Activated CD4-positive, alpha-beta T cell treated with anti-CD3 and anti-CD28 coated beads, Interleukin-2, amount 50 U/mL, for 16 hours (primary cell): ENCODE measurements at places on chromosomes 7 and 10.

DNA sequence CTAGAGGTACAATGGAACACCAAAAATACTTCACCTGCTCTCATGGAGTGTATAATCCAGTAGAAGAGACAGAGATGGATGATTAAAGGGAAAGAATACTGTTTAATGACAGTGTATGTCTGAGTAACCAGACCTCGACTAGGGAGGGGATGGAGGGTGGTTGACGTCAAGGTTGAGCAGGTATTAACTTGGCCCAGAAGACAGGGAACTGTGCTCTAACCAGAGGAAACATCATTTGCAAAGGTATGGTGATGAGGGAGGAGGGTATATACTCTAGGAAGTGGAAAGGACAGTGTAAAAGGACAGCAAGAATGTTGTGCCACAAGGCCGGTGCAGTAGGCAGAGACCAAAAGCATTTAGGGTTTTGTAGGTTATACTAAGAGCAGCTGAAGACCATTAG lies 2.9 kb downstream of the MIOS start:
- no peak for DNase-seq

GRCh38 chr10:118729200-118729599 lies 25.6 kb downstream of the CACUL1 start:
- no peak for DNase-seq

DNA sequence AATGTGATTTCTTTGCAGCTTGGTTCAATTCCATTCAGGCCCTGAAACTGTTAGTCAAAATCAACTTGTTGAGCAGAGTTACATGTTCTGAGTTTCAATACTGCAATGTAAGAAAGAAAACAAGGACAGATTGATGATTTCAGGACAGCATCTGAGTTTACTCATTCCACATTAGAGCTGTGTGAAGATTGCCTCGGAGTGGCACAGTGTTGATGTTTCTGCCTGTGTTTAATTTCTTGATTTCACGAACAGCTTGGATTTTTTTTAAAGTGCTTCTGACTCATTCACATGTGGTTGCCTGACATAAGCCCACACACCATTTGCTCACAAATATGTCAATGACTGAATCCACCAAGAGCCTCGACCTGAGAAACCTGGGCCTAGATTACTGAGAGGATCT lies 101.2 kb upstream of the PARD3 start:
- DNase-seq: peak; percentile 27

DNA sequence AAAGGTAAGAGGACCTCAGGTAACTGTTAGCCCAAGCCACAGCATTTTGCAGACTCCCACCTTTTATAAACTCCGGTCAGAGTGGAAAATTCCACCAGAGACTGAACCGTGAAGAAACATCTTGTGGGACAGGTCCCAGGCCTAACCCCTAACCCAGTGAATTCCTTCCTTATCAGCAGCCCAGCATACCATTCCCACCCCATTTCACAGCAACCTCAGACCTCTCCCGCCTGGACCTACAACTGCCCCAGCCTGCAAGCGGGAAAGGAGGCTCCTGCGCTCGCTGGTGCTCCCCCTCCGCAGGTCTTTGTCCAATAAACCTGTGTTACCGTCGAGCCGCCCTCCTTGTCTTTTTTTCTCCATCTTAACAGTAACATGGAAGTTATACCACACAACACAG lies 736.6 kb downstream of the MAGI2 start:
- no peak for DNase-seq

- DNase-seq: no peak
Measured at GRCh38 chr7:139838876-139839275, 9.8 kb downstream of the TBXAS1 start.

DNA sequence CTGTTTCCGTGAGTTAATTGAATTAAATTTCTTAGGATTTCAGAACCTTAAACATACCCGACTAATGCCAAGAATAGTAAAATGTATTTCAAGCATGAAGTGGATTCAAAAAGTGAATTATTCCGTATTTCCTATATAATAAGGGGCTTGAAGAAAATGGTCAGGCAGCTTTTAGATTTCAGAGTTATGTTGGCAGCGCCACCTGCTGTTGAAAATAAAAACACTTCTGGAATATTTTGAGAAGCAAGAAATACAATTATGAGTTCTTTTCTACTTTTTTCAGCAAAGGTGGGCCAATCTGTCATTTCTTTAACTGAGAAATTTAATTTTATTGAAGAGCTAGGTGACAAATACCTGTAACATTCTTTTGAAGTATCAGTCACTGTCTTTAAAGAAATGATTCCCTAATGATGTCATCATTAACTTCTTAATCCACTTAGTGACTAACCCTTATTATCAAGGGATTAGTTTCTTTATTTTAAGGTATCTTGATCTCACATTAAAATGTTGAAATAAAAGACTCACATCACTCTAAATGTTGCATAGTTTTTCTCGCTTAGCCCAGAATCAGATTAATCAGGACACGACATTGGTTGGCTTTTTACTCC lies 36.6 kb upstream of the AGR3 start:
- no peak for DNase-seq

DNA sequence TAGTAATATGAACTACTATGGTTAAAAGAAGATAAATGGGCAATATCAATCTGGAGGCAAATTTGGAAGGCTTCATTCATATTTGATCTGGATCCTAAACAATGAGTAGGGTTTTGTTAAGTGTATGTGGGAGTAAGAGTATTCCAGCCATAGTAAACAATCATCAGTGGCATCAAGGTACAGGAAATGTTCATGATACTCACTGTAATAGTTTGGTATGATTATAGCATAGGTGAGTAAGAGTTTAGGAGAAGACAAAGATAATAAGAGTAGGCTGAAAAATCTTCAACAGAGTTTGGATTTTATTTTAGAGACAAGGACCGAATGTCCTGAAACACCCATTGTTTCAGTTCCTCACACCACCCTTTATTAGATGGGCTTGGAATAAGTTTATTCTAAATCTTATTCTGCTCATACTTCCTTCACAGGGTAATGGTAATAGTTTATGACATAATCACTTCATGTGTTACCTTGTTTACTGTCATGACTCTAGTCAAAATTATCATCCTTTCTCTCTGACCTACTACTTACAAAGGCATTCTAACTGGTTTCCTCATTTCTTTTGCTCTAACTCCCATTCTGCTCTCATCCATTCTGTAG lies 38.9 kb downstream of the BRAF start:
- no peak for DNase-seq

GRCh38 chr7:5492020-5492635 lies 68.5 kb upstream of the TNRC18 start:
- no peak for DNase-seq

- DNase-seq: no peak
Measured at GRCh38 chr7:24987331-24987842, 7.4 kb upstream of the OSBPL3 start.

DNA sequence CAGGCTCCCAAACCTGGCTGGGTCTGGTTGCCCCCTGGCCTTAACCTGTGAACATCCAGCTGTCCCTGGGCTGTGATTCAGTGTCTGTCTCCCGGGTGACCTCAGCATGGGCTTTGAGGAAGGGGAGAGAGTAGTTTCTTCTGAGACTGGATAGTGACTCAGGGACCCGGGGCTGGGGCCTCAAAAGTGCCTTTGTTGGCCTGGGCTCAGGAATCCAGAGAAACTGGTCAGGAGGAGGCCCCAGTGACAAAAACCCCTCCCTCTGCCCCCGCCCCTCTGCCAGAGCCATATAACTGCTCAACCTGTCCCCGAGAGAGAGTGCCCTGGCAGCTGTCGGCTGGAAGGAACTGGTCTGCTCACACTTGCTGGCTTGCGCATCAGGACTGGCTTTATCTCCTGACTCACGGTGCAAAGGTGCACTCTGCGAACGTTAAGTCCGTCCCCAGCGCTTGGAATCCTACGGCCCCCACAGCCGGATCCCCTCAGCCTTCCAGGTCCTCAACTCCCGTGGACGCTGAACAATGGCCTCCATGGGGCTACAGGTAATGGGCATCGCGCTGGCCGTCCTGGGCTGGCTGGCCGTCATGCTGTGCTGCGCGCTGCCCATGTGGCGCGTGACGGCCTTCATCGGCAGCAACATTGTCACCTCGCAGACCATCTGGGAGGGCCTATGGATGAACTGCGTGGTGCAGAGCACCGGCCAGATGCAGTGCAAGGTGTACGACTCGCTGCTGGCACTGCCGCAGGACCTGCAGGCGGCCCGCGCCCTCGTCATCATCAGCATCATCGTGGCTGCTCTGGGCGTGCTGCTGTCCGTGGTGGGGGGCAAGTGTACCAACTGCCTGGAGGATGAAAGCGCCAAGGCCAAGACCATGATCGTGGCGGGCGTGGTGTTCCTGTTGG lies at the start of gene CLDN4:
Gene CLDN4 (plus strand): TSS at position 316 of the 903 bp plus-strand sequence. CDS start 206 bp downstream, at position 522.
- DNase-seq: no peak

- DNase-seq: no peak
Measured at GRCh38 chr10:29849126-29849833, 210.1 kb downstream of the JCAD start.

- DNase-seq: no peak
Measured at GRCh38 chr10:6562221-6562620, 17.9 kb downstream of the PRKCQ start.

- no peak for DNase-seq
Measured at GRCh38 chr10:117214401-117214800, 17.1 kb downstream of the KCNK18 start.

GRCh38 chr10:132390170-132390920 lies 6.7 kb upstream of the PWWP2B start:
- no peak for DNase-seq

DNA sequence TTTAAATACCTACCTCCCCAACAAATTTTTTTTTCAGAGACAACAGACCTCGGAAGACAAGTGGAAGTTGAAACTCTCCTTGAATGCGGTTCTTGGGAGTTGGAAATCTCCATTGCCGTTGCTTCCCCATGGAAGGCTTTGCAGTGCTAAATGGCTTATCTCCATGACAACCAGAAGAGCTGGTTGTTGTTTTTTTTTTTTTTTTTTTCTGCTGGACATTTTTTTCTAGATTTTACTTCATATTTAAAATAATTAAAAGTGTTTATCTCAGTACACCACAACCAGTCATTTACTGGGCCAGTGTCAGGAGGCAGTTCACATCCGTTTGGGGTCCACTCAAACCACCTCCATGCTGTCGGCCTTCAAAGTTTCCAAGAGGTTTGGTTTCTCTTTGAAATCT lies 348.5 kb upstream of the PRKCQ start:
- no peak for DNase-seq

DNA sequence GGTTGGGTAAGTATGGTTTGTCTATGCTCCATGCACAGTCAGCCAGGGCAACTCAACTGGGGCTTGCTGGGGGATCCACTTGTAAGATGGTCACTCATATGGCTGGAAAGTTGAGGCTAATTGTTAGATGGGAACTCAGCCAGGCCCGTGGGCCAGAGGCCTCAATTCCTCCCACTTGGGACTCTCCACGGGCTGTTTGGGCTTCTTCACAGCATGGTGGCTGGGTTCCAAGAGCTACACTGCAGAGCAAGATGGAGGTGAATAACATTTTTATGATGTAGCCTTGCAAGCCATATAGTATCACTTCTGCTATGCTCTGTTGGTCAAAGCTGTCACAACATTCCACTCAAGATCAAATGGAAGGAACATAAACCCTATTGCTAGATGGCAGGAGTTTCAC lies 39.2 kb downstream of the ELMO1 start:
- no peak for DNase-seq

DNA sequence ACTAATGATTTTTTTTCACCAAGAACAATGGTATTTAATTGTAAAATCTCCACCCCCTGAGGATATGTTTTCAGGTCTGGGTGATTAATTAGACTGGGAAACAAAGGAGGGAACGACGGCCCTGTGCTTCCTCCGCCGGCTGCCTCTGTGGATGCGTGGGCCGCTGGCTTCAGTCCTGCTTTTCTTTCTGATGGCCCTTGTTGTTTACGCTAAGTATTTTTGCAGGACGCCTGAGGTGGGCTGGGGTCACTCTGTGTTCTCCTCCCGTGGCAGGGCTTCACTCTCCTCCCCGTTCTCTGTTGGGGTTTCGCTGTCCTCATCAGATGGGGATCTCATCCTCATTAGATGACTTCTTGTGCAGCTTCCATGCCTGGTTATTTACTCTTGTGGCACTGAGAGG lies 5.2 kb upstream of the ACBD5 start:
- no peak for DNase-seq

DNA sequence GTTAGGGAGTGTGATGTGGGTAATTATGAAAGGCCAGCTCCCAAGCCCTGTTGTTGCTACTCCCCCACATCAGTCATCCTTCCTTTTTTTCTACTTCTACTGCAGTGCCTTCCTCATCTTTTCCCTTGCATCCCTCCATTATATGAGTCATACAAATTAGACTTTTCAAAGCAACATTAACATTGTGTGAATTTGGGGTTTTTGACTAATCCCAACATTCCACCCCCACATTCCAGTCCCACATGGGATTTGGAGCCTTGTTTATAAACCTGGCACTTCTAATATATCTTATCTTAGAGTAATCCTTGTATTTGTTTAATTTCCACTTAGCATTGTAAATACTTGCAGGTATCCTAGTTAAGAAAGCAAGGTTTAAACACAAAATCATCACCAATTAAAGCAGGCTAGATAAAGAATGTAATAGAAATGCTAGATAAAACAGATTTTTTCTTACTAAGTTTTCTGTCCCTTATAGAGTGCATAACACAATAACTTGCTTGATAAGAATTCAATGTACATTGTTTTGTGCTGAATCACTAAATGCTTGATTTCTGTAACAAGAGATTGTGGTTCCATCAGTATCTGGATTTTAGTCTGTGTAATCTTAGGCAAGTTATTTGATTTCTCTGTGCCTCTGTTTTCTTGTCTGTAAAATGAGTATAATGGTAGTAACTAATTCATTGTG lies 165.8 kb downstream of the CFTR start:
- DNase-seq: no peak

GRCh38 chr7:30521532-30521931 lies 16.9 kb upstream of the GGCT start:
- no peak for DNase-seq

DNA sequence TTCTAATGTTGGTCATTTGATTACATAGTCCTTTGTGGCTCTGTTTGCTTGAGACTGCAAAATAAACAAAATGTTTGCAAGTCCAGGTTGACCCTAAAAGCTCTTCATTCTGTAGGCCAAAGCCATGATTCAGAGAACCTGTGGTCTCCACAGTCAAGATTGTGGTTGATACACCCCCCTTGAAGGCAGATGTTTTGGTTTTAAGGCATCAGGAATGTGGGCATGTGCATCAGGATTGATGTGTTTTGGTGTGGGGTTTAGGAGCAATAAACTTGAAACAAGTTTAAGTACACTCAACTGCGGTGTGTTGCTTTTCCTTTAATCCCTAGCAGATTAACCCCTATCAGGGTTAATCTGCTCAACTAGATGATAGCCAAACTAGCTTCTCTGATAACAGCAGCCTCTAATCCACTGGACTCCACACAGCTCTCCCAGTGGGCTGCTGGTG lies 379.1 kb upstream of the GALNT17 start:
- no peak for DNase-seq

- no peak for DNase-seq
Measured at GRCh38 chr10:43208147-43209073, 58.5 kb downstream of the RASGEF1A start.

- DNase-seq: no peak
Measured at GRCh38 chr7:87506246-87507180, 31.0 kb upstream of the ABCB4 start.

DNA sequence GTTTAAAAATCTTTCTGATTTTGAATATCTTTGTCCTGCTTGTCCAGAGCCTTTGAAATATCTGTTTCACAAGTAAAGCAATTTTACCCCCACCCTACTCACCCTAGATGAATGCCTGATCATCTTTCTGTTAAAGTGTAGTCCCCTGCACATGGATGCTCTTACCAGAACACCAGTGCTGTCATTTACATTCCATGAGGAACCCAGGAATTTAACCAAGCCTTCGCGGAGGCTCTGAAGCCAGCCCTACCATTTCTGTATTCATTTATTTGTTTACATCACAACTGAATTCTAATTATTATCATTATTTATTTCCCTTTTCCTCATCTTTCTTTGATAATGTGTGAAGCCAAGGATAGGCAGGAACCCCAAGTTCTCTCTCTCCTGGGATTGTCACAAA lies 167.8 kb upstream of the MYO3A start:
- no peak for DNase-seq
